Gastrocnemius medialis (tissue), 4 donors: ENCODE measurements at places on chromosomes 5 and 9.

- no peak for DNase-seq
Measured at GRCh38 chr9:76634356-76635054, 129.7 kb upstream of the PCA3 start.

GRCh38 chr9:125609744-125610143 is 97.3 kb downstream of the MAPKAP1 start:
- DNase-seq: no peak

GRCh38 chr9:107127608-107128007 is 155.5 kb upstream of the RAD23B start:
- DNase-seq: no peak

GRCh38 chr5:132251220-132251725 is 6.2 kb upstream of the PDLIM4 start:
- DNase-seq: no peak

- no peak for DNase-seq
Measured at GRCh38 chr9:16358751-16359150, 511.7 kb downstream of the BNC2 start.

GRCh38 chr5:159936686-159937329 is 20.5 kb downstream of the ADRA1B start:
- no peak for DNase-seq

- DNase-seq: no peak
Measured at GRCh38 chr9:104856413-104856941, 71.5 kb downstream of the ABCA1 start.

- no peak for DNase-seq
Measured at GRCh38 chr5:132510076-132510475, 19.5 kb upstream of the IRF1 start.

GRCh38 chr9:1460143-1460769 is 410.1 kb downstream of the DMRT2 start:
- no peak for DNase-seq

- no peak for DNase-seq
Measured at GRCh38 chr5:94517490-94518488, 100.6 kb downstream of the KIAA0825 start.

- no peak for DNase-seq
Measured at GRCh38 chr5:175118700-175119309, 325.2 kb downstream of the DRD1 start.

- DNase-seq: no peak
Measured at GRCh38 chr9:37926737-37927118, 22.8 kb upstream of the SLC25A51 start.
